MG63 (cell line): ENCODE measurements at places on chromosomes 2 and 18. TPM values are rescaled to one million over a fixed set of nuclear protein-coding genes. Genes with fewer than 3 reads are reported as not detected.

The DSC2 gene
- not detected in 2 replicates for total RNA-seq

The SH3BP4 gene
- 34.2 and 39.5 TPM in 2 replicates for total RNA-seq

The ZNF638 gene
- total RNA-seq = 40.0 and 48.4 TPM in 2 replicates

The NGEF gene
- 26.1 and 52.2 TPM in 2 replicates for total RNA-seq

DNA sequence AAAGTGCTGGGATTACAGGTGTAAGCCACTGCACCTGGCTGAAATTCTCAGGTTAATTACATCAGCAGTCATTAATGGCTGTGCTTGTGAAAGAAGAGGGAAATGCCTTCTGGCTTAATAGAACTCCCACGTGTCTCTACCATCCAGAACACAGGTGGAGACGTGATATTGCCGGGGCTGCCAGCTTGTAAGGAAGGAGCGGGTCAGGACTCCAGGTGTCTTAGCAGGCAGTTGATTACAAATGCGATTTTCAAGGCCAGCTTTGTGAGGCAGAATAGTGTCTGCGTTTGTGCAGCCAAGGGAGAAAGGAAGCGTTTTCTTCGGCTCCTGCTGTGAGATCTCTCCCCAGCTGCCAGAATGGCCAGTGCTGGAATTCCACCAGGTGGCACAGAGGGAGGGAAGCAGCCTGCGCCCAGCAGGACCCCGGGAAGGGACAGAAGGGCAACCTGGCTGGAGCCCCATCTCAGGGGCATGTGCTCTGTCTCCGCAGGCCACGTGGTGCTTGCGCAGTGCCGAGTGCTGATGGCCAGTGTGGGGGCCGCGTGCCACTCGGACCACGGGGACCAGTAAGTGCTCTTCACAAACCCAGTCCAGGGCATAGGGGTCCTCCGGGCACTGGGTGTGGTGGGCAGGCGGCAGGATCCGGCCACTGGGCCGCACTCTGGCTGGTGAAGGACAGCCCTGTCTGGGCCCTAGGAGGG lies 3.7 kb upstream of the ESPNL start:
- DNase-seq = peak; percentile 31

DNA sequence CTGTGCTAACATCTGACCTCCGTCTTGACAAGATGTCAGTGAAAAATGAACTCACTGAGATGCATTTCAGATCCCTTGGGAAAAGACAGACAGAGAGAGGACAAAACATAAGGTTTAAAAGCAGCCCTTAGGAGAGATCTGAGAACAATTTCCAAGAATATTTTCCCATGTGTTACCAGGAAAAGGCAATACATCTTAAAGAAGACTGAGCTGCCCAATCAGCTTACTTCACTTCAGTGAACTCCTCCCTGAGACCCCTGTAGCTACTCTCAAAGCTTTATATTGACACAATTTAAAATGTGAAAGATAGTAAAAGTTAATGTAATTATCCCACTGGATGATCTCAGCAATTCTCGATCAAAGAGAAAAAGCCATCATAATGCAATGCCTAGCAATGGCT lies 505.0 kb downstream of the DCC start:
- no peak for DNase-seq

DNA sequence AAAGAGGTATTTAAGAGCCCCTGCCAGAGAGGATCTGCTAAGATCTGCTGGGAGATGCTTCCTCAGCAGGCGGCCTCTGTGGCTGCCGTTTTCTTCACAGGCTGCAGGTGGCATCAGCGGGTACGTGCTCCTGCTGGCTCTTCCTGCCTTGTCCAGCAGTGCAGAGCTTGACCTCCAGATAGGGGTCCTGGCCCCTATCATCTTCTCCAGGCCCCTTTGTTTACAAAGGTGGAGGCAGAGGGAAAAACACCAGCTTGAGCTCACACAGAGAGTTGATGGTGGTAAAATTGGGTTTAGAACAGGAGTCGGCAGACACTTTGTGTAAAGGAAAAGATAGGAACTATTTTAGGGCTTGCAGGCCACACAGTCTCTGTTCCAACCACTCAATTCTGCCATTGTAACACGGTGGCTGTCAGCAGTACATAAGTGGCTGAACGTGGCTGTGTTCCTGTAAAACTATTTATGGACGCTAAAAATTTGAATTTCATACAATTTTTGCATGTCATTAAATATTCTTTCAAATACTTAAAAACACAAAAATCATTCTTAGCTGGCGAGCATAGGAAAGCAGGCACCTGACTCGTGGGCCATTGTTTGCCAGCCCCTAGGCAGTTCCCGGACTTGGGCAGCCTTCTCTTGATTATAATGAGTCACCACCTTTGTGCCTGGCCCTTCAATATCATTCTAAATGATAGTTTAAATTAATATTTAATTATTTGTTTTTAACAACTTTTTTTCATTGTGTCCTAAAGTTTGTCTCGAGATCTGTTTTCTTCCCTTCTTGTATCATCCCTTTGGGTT lies 98.2 kb upstream of the B3GNT7 start:
- DNase-seq = peak; percentile 40

- DNase-seq = peak; percentile 45
These were observed 216.9 kb downstream of the UXS1 start for GRCh38 chr2:105977212-105977611.

DNA sequence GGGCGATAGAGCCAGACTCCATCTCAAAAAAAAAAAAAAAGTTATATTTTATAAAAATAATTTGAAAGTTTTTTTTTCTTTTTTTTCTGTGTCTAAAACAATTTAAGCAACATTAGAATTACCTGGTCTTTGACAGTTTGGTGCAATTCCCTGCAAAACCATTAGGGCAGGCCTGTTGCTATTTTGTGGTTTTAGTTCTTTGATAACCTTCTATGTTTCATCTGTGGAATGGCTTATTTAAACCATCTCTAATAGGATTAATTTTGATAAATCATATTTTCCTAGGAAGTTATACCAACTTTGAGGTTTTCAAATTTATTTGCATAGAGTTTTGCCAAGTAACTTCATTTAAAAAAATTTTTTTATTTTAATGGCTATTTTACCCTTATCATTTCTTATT lies 141.2 kb upstream of the TWIST2 start:
- DNase-seq = no peak

GRCh38 chr2:230417436-230417835 lies 1.4 kb downstream of the SP100 start:
- DNase-seq = no peak

- no peak for DNase-seq
These were observed 105.5 kb upstream of the RGPD4 start for GRCh38 chr2:107721178-107721577.
